Activated effector memory CD4-positive, alpha-beta T cell treated with Interleukin-2 at 50 U/mL for 16 hours (primary cell): ENCODE measurements at places on chromosomes 4 and X.

DNA sequence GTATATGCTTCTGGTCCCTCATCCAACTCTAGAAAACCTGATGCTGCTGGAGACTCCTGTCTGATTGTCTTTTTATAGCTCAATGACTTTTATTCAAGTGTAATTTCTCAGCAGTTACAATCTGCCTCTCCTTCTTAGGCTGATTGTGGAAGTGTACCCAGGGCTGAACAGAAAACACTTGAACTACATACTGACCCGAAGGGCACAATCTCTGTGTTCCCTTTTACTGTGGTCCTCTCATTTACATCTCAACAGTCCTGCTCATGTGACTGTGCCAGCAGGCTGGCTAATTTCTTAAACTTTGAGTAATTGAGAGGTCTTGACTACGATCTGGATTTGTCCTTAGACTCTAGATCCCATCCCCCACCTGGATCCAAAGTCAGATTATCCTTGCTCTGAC, 863.4 kb downstream of the PDHA2 start:
- no peak for DNase-seq

- DNase-seq = no peak
These were observed 76.1 kb downstream of the AMMECR1 start for GRCh38 chrX:110241816-110242215.

GRCh38 chr4:156970501-156971164, 966 bp downstream of the PDGFC start:
- no peak for DNase-seq

DNA sequence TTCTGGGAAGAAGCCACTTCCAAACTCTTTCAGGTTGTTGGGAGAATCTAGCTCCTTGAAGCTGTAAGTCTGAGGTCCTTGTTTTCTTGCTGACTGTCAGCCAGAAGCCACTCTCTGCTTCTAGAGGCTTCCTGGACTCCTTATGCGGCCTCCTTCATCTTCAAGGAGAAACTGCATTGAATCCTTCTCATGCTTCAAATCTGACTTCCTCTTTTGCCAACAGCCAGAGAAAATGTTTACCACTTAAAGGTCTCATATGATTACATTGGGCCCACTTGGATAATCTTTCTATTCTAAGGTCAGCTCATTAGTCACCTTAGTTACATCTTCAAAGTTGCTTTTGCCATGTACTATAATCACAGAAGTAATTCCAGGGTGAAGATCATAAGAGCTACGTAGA, 327.0 kb downstream of the HNRNPD start:
- DNase-seq = no peak

DNA sequence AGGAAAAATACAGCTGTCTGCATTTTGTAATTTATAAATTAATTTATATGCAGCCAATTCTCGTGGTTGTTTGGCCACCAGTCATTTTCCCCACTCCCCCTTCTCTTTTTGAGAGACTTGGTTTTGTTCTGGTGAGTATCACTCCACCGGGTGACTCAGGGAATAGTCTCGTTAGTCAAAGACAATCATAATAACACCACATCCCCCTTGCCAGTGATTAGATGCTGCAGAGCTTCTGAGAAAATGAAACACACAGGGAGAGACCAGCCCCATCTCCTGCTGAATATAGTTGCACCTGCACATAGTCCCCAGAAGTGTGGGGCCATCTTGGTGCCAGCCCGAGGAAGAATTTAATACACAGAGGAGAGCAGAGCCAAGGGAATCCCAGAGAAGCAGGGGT, 8.0 kb upstream of the FNIP2 start:
- DNase-seq = no peak

GRCh38 chr4:24464566-24464965, 119.8 kb downstream of the DHX15 start:
- DNase-seq = no peak

GRCh38 chr4:140871368-140871767, 115.2 kb upstream of the TBC1D9 start:
- DNase-seq = no peak

DNA sequence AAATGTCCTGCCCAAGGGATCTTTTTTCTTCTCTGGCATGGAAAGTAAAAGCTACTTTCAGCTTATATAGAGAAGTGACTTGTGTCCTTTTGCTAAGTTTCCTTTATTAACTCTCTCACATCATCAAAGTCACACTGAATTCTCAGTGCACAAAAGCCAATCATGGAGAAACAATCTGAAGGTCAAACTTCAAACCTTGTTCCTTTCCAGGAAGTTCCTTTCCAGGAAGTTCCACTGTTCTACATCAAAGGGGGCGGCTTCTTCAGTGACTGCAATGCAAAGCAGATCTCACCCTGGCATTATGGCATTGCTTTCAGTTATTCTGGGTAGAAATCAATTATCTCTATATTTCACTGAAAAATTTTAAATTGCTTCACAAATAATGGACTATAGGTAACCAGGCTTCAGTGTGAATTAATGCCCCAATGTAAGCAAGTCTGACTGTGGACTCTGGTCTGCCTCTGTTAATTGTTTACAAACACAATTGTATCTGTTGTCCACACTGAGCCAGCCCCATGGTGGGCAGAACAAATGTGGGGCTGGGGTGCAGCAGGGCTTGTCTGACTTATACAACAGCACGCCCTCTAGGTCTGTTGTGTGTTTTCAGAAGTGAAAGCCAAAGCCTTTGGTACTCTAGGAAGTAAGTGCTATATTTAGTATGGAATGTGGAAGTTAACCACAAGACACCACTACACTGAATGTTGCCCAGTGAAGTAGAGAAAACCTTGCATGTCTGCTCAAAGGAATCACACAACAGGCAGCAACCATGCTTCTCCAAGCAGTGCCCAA, 98.8 kb downstream of the CDS1 start:
- DNase-seq = no peak

GRCh38 chr4:113232194-113232593, 182.7 kb downstream of the ANK2 start:
- no peak for DNase-seq

DNA sequence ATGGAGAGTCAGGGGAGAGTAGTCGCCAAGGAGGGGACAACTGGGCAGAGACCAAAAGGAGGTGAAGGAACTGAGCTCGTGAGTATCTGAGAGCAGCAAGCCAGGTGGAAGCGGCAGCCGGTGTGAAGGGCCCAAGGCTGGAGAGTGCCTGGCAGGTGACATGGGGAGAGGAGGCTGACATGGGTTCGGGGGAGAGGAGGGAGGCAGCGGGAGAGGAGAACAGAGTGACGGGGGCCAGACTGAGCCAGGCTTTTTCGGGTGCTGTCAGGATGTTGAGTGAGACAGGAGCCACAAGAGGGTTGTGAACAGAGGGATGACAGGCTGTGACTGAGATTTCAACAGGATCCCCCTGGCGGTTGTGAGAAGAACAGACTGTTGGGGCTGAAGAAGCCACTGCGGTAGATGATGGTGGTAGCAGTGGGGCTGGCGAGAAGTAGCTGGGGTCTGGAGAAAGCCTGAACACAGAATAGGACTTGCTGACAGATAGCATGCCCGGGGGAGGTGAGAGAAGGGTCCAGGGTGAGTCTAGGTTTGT, 5.7 kb downstream of the ELK1 start:
- no peak for DNase-seq

GRCh38 chrX:74179499-74179898, 124.5 kb upstream of the ZCCHC13 start:
- no peak for DNase-seq

DNA sequence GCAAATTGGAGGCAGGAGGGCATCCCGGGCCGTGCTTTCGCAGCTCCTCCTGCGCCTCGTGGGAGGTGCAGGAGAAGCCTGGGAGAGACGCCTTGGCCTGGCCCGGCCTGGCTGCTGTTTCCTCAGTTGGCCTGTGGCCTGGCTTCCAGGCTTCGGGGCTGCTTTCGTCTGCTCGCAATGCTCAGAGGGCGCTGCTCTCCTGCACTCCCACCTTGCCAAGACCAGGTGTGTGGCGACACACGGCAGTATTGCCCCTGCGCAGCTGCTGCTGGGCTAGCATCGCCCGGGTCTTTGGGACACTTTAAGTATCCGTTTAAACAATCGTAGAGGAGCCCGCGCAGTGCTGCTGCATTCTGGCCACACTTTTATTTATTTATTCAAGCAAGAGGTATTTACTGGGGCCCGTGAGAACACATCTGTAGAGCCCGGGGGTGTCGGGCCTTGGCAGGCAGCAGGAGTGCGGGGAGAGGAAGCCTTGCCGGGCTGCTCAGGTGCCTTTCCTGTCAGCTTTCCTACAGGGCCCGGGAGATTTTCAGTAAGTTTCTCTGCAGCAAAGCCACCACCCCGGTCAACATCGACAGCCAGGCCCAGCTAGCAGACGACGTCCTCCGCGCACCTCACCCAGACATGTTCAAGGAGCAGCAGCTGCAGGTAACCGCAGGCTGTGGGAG, 26.2 kb upstream of the HGFAC start:
- DNase-seq = no peak

- DNase-seq = no peak
These were observed 185.5 kb downstream of the PTTG2 start for GRCh38 chr4:38145741-38146140.

DNA sequence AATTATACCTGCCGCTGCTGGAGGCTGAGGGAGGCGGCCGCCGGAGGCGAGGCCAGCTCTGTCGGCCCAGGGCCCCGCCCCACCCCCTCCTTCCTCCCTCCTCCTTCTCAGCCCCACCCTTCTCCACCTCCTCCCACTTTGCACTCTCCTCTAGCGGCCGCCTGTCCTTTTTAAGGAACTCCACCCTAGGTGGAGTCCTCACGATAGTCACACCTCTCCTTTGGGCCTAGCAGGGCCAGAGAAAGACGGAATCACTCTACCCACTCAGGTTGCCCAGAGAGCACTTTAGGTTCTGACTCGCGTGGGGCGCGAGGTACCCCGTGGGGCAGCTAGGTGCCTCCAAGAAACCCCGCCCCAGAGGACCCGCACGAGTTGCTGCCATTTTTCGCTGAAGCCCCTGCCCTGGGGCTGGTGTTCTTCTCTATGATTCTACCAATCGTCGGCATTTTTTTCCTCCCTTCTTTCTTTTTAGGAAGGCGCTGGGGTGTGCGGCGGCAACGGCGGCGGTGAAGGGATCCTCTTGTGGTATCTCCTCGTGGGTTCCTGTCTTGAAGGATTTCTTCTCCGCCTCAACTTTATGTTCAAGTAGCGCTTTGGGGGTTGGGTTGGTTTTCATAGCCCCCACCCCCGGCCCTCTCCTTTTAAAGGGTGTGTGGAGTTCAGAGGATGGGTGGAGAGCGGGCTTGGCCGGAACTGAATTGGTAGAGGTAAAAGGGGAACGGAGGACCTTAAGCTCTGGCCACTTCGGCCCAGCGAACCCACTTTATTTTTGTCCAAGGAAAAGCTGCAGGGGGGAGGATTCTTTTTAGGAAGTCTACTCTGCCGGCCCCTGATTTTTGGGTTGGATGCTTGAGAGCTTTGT, at the start of gene KLF8:
TSS of gene KLF8 (plus strand) at position 136 of the 862 bp plus-strand sequence. CDS start 979 bp downstream, outside the sequence.
- DNase-seq = peak; percentile 18

DNA sequence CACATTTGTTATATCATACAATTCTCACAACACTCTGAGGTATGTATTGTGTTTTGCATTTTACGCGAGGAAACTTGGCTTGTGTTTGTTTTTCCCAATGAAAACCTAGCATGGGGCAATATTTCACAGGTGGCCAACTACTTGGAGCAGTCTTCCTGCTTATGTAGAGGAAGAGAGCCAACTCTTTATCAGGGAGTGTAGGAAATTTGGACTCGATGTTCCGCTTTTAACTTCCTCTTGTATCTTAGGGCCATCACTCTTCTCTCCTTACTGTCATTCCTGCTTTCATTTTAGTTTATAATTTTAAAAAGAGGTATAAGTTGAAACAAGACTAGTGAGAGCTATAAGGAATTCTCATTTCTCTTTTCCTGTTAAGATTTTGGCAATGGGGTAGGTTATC, 107.7 kb upstream of the RPS6KA3 start:
- no peak for DNase-seq

DNA sequence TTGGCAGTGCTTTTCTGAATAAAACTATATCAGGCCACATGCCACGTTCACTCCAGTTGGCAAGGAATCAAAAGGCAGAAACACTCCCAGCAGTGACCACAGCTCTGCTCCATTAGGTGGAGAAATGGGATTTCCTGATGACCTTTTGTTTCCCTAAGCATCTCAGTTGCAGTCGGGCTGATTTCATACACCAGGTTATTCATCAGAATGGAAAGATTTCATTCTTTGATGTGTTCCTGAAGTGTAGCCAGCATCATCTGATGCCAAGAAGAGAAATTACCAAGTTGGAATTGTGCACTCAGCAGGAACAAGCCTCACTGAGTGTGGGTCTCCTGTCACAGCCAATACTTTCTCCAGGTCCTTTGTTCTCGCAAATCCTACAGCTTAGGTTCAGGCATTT, 193.7 kb downstream of the SPATA18 start:
- DNase-seq = no peak

DNA sequence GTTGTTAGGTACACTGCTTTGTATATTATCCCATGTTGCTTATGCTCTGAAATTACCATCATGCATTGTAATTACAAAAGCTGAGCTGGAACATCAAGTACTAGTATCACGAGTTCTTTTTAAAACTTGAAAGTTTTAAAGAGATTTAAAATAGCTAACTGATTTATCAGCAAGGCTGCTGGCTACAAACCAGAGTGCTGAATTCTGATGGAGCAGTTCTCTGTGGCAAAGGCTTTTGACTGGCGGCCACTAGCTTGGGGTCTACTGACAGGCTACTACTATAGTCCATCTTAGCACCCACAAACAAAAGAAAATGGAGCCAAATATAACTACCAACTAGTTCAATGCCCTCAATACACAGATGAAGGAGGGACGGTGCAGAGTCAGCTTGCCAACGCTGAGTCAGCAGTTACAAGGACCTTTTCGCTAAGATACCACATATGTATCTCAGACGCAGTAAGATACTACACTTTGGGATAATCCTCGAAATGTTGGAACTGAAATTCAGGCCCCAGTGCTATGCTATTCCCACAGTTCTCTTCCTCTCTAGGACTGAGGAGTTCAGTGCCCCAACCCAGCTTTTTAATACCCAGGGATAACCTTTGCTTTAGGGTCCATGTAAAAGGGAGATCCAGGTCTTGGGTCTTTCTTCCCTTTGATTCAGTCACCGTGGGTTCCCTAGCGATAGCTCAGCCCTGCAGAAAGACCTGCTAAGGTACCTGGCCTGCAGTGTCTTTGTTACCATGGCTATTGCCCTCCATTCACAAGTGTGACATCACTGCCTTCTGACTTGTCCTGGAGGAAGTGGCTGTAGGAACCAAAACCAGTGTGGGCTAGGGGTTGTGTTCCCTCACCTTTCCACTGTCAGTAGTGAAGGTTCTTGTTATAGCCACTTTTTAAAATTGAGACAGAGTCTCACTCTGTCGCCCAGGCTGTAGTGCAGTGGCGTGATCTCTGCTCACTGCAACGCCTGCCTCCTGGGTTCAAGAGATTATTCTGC, 22.8 kb downstream of the MFAP3L start:
- no peak for DNase-seq
